Esophagus muscularis mucosa (tissue), 4 donors: ENCODE measurements at places on chromosomes 6 and 20. TPM values are rescaled to one million over a fixed set of nuclear protein-coding genes. Genes with fewer than 3 reads are reported as not detected.

HCRTR2 gene
- not detected for total RNA-seq

RHAG gene
- not detected for total RNA-seq

EFCAB8 gene
- not detected for total RNA-seq

SGK2 gene
- total RNA-seq, result 0.66 TPM

HS3ST5 gene
- total RNA-seq, result not detected

IP6K3 gene
- 1.6 TPM for total RNA-seq

THBS2 gene
- 31.2 TPM for total RNA-seq

LY6G6F gene
- not detected for total RNA-seq

PRICKLE4 gene
- 5.8 TPM for total RNA-seq

- peaks cover 24% of the 10 kb centered on the region for H3K27me3 ChIP-seq
- no peaks in the 10 kb centered on the region for H3K36me3 ChIP-seq
- no peak overlapping the region for H3K27ac ChIP-seq
- H3K4me3 ChIP-seq, result no peak overlapping the region
- H3K4me1 ChIP-seq, result no peaks in the 10 kb centered on the region
These were observed 82.3 kb downstream of the DNAH8 start for GRCh38 chr6:38797391-38797790.

- no peaks in the 10 kb centered on the region for H3K27me3 ChIP-seq
- H3K36me3 ChIP-seq, result no peaks in the 10 kb centered on the region
- peak overlapping the region; percentile 26 for H3K4me3 ChIP-seq
- no peak overlapping the region for H3K27ac ChIP-seq
- peaks cover 2% of the 10 kb centered on the region for H3K4me1 ChIP-seq
- DNase-seq, result no peak
These were observed 10.0 kb upstream of the POU5F1 start for GRCh38 chr6:31180500-31180899.

DNA sequence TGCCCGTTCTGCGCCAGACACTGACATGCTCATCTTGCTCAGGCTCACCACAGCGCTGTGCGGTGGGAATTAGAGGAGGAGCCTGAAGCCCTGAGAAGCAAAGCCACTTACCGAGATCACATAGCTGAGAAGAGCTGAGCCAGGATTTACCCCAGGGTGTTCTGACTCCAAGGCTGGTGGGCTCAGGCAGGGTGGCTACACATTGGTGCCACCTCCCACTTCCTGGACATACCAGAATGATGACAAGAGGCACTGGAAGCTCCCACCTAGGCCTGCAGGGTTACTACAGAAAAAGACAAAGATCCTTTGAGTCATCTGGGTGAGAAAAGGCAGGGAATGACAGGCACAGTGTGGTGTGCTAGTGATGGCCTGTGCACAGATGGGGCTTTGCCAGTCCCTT lies 24.4 kb upstream of the FKBP1A start:
- no peak overlapping the region for H3K4me3 ChIP-seq
- no peaks in the 10 kb centered on the region for H3K4me1 ChIP-seq
- no peak overlapping the region for H3K27ac ChIP-seq
- DNase-seq, result no peak
- no peaks in the 10 kb centered on the region for H3K27me3 ChIP-seq

- H3K36me3 ChIP-seq, result no peaks in the 10 kb centered on the region
- no peak overlapping the region for H3K27ac ChIP-seq
- no peaks in the 10 kb centered on the region for H3K4me1 ChIP-seq
- DNase-seq, result no peak
- H3K4me3 ChIP-seq, result no peak overlapping the region
These were observed 299.3 kb downstream of the PKHD1 start for GRCh38 chr6:51788121-51788520.

- no peaks in the 10 kb centered on the region for H3K27me3 ChIP-seq
- no peak overlapping the region for H3K4me3 ChIP-seq
- DNase-seq, result no peak
- no peaks in the 10 kb centered on the region for H3K36me3 ChIP-seq
These were observed 54.8 kb downstream of the RNF182 start for GRCh38 chr6:13979284-13980171.

DNA sequence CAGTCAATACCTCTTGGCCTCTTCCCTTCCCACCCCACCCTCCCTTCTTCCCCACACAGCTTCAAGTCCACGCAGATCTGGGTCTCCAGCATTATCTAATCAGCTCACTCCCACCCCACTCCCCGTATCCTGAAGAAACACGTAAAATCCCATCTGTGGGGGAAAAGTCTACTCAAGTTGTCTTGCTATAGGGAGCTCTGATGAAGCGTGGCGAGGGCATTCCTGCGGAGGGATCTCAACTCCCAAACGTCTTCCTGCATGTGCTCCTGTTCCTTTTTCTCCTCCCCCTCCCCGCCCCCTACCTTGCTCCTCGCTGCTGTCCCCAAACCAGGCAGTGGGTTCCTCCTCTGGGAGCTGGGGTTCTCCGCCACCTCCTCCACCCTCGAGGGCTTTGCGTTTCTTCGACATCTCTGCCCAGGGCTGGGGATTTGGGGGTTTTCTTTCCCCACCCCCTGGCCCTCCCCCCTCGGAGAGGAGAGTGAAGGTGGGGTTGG lies 181.8 kb downstream of the TBXT start:
- no peaks in the 10 kb centered on the region for H3K36me3 ChIP-seq
- H3K27me3 ChIP-seq, result peaks cover 36% of the 10 kb centered on the region
- H3K4me3 ChIP-seq, result peak overlapping the region; percentile 60
- no peak overlapping the region for H3K27ac ChIP-seq
- peaks cover 32% of the 10 kb centered on the region for H3K4me1 ChIP-seq

DNA sequence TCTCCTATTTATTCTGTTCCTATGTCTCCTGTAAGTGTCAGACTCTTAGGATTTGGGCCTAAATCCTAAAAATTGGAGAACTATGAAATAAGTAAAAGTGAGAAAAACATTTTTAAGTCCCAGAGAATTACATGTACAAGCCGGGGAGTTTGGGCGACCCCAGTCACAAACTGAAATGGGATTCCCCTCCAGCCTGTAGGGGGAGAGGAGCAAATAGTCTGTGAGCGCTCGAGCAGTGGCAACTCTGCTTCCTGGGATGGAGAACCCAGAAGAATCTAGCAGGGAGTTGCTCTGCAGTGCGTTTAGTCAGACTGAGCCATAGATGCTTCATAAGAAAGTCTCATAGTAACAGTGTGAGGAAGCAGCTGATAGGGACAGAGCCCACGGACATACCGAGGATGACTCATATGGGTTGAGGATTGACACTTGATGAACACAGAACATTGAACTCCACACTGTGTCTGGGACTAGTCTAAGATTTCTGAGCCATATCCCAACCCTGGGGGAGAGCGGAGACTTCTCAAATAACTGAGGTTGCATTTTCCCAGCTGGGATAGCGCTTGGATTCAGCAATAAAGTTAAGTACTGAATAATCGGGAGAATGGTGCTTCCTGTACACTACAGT lies 437.2 kb downstream of the BCKDHB start:
- no peak overlapping the region for H3K27ac ChIP-seq
- no peak overlapping the region for H3K4me3 ChIP-seq
- no peaks in the 10 kb centered on the region for H3K36me3 ChIP-seq

DNA sequence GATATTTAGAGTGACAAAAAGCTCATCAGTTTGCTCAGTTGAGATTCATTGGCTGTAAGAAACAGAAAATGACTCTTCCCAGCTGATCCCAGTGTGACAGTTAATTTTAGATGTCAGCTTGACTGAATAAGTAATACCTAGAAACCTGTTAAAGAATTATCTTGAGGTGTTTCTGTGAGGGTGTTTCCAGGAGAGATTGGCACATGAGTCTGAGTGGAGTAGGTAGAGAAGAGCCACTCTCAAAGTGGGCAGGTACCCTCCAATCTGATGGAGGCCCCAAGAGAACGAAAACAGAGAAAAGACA lies 200.8 kb upstream of the BTBD3 start:
- H3K36me3 ChIP-seq, result no peaks in the 10 kb centered on the region
- no peak for DNase-seq
- H3K4me3 ChIP-seq, result no peak overlapping the region

- H3K36me3 ChIP-seq, result no peaks in the 10 kb centered on the region
- no peak overlapping the region for H3K27ac ChIP-seq
- H3K4me1 ChIP-seq, result no peaks in the 10 kb centered on the region
- no peak for DNase-seq
- H3K4me3 ChIP-seq, result no peak overlapping the region
These were observed 268.0 kb upstream of the RNF217 start for GRCh38 chr6:124694139-124694705.

GRCh38 chr20:35120012-35120701 lies 27.0 kb downstream of the EDEM2 start:
- no peak overlapping the region for H3K4me3 ChIP-seq
- H3K27ac ChIP-seq, result peak overlapping the region; percentile 30
- H3K36me3 ChIP-seq, result peaks cover 95% of the 10 kb centered on the region
- H3K27me3 ChIP-seq, result no peaks in the 10 kb centered on the region
- no peaks in the 10 kb centered on the region for H3K4me1 ChIP-seq
- no peak for DNase-seq

DNA sequence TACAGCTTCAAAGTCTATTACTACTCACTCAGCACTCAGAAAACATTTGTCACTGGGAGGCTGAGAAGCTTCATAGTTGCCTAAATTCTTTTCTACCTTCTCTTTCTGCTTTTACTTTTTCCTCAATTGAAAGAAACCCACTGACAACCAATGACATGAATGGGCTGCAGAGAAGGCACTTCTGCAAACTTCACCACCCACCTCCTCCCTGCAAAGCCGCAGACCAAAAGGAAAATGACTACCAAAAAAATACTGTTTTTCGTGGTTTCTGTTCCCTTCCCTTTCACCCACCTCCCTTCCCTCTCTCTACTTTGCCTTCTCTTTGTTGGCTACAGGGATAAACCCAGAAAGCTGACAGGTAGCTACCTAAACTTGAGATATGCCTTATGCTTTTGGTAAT lies 3.2 kb downstream of the GNAS-AS1 start:
- peaks cover 6% of the 10 kb centered on the region for H3K4me1 ChIP-seq
- no peak overlapping the region for H3K4me3 ChIP-seq
- no peaks in the 10 kb centered on the region for H3K36me3 ChIP-seq
- peaks cover 72% of the 10 kb centered on the region for H3K27me3 ChIP-seq

- no peaks in the 10 kb centered on the region for H3K27me3 ChIP-seq
- no peak overlapping the region for H3K4me3 ChIP-seq
- H3K36me3 ChIP-seq, result no peaks in the 10 kb centered on the region
These were observed 32.5 kb downstream of the SPDEF start for GRCh38 chr6:34523441-34524206.

GRCh38 chr20:6864740-6865139 lies 97.3 kb downstream of the BMP2 start:
- no peaks in the 10 kb centered on the region for H3K4me1 ChIP-seq
- no peak for DNase-seq
- no peak overlapping the region for H3K4me3 ChIP-seq
- H3K36me3 ChIP-seq, result no peaks in the 10 kb centered on the region

DNA sequence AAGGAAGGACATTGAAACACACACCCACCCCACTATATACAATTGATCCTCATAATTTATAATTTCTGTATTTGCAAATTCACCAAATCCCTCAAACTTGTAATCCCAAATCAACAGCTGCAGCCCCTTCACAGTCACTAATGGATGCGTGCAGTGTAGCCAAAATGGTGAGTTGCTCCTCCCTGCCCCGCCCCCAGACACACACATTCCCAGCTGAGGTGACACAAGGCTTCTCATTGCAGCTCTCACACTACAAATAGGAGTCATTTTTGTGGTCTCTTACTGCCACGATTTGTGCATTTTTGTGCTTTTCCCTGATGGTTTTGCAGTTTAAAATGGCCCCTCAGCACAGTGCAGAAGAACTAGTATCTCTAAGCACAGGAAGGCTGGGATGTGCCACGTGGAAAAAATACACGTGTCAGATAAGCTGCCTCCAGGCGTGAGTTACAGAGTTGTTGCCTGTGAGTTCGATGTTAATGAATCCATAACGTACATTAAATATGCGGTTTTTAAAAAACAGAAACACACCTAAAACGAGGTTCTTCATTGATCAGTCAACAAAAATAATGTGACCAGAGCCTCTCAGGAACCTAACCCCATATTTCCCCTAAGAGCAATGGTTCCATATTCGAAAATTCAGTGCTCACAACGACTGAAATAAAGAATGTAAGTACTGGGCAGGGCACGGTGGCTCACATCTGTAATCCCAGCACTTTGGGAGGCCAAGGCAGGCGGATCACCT lies 8.2 kb downstream of the ATP9A start:
- no peak for DNase-seq
- no peaks in the 10 kb centered on the region for H3K27me3 ChIP-seq
- no peak overlapping the region for H3K4me3 ChIP-seq
- no peaks in the 10 kb centered on the region for H3K36me3 ChIP-seq

DNA sequence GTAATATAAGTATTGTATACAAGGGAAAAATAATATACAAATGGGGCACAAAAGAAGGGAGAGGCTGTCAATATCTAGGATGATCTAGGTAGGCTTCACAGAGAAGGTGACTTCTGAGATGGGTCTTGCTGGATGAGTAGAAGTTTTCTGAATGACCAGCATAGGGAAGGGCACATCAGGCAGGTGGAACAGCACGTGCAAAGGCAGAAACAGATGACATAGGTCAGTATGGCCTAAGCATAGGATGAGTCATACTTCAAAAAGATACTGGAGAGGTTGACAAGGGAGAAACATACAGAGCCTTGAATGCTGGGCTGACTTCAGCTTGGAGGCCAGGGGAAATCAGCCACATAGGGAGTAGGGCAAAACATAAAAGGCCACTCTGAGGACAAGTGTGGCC lies 31.9 kb upstream of the SIRPA start:
- H3K36me3 ChIP-seq, result no peaks in the 10 kb centered on the region
- H3K4me3 ChIP-seq, result no peak overlapping the region
- no peaks in the 10 kb centered on the region for H3K4me1 ChIP-seq
- no peak for DNase-seq
- no peak overlapping the region for H3K27ac ChIP-seq

- no peaks in the 10 kb centered on the region for H3K36me3 ChIP-seq
- H3K4me3 ChIP-seq, result no peak overlapping the region
- H3K27me3 ChIP-seq, result no peaks in the 10 kb centered on the region
- DNase-seq, result peak; percentile 60
- H3K27ac ChIP-seq, result no peak overlapping the region
These were observed 228.8 kb downstream of the SYNDIG1 start for GRCh38 chr20:24698189-24698588.

GRCh38 chr6:148146717-148147462 lies 195.7 kb upstream of the SASH1 start:
- no peak overlapping the region for H3K27ac ChIP-seq
- no peaks in the 10 kb centered on the region for H3K27me3 ChIP-seq
- H3K4me3 ChIP-seq, result no peak overlapping the region
- no peak for DNase-seq
- no peaks in the 10 kb centered on the region for H3K4me1 ChIP-seq

DNA sequence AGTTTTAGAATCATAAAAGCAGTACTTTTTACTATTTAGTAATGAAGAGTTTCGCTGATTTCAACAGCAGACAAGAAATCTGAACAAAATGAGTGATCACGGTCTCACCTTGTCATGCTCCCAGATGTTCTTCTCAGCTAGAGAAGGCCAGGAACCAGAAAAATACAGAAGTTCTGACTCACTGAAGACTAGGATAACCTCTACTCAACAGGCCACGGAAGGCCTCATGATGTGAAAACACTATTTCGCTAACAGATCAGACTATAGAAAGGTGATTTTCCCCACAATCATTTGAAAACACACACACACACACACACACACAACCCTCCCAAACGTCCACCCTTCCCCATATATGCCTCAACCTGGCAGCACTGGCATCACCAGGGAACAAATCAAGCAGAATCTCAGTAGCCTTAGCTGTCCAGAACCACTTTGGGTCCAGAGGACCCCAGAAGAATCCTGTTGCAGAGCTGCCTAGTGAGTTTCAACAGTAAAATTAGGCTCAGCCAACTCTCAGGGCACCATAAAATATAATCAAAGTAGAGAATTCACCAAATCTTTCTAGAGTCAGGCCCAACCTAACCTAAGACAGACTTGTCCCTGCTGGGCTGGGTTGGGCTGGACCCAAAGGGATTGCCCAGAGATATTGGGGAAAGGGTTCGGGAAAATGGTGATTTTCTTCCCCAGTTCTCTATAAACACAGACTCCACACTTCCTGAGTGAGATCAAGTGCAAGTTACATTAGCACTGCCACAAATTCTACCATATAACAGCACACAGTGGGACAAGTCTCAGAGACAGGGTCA lies 7.9 kb downstream of the EXOC2 start:
- H3K4me3 ChIP-seq, result no peak overlapping the region
- no peaks in the 10 kb centered on the region for H3K27me3 ChIP-seq
- no peak for DNase-seq
- H3K36me3 ChIP-seq, result peaks cover 7% of the 10 kb centered on the region
- H3K4me1 ChIP-seq, result peaks cover 37% of the 10 kb centered on the region
